Stimulated activated CD8-positive, alpha-beta memory T cell treated with anti-CD3 and anti-CD28 coated beads, Interleukin-15, amount 100 ng/mL, for 24 hours (primary cell): ENCODE measurements at places on chromosomes 4 and X.

- DNase-seq, result no peak
Observed at GRCh38 chrX:120790118-120790517, 85.5 kb downstream of the CT47B1 start.

DNA sequence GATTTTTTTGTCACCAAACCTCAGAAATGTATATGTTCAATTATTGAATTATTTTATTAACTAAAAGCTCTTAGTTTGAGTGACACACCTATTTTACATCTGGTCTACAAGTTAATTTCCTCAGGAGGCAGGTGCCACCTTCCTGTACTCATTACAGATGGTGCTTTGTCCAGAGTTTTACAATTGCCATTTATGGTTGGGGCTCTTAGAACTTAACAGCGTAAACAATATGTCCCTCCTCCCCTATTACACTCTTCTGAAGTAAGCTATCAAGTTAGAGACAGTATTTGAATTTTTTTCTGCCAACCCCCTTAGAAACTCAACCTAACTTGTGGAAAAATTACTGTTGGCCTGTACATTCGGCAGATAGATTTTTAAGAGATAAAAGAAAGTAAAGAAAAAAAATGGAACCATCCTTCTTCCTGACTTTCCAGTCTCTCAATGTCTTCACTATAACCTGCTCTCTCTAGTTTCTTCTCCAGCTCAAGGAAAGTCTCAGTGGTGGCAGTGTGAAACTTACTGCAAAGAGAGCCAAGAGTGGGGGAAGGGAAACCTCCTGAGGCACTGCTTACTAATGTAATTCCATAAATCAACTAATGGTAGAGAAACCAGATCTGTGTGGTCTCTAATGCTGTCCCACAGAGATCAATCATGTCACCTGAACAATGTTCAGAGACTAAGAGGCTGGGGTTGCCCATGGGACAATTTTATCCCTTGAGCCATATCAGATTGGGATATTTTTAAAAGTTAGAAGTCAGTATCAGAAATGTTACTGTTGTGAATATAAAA lies 7.8 kb downstream of the CXXC4 start:
- no peak for DNase-seq

GRCh38 chr4:189659287-189659686 lies 281.4 kb upstream of the FRG1 start:
- no peak for DNase-seq

- no peak for DNase-seq
Observed at GRCh38 chrX:9947131-9947794, 19.9 kb upstream of the CLDN34 start.

DNA sequence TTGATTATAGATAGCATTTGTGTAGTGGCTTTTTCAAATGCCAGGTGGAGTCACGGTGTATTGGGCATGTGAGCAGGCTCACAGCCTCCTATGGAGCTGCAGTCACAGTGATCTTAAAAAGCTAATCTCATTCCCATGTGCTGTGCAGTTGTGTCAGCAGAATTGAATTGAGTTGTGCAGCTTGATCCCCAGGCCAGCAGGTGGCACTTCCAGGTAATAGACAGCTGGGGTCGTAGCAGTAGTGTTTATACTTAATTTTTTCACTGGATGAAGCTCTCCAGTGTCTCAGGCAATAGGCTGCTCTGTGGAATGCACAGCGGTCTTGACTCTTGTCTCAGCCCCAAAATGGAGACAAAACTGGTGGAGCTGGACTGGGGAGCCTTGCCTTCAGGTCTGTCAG lies 1028.1 kb downstream of the SH3BGRL start:
- no peak for DNase-seq

- DNase-seq, result no peak
Observed at GRCh38 chrX:25124391-25124790, 108.6 kb upstream of the ARX start.

- no peak for DNase-seq
Observed at GRCh38 chrX:71365356-71365874, 742 bp upstream of the TAF1 start.

DNA sequence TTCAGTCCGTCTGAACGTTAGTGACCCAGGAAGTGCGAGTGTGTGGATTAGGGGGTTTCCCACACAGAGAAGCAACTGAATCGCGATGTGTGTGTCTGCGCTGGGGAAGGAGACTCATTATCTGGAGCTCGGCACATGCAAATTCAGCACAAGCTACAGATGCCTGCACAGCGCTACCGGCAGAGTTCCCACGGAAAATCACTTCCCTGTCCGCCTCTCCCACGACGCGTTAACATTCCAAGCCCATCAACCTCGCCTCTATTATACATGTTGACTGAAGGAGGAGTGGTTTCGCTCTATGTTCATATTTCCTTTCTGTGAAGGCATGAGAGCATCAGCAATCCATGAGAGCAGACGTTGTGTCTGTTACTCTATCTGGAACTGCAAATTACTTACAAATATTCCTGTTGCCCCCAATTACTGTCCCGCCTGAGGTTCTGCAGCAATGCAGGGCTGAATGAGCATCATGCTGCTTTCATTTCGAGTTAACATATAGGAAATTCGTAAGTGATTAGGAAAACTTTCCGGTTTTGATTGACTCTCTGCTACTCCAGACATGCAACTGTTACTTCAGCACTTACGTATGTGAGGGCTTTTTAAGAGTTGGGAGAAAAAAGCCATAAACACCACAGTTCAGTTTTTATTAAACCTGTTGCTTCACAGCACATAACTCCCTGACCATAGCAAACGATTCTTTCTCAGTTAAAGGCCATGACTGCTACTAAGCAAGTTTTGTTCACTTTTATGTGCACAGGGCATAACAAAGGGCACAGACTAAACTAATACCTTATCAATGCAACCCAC lies 15.0 kb upstream of the MTNR1A start:
- no peak for DNase-seq

- DNase-seq, result no peak
Observed at GRCh38 chrX:106039920-106040319, 1.4 kb upstream of the SERPINA7 start.

DNA sequence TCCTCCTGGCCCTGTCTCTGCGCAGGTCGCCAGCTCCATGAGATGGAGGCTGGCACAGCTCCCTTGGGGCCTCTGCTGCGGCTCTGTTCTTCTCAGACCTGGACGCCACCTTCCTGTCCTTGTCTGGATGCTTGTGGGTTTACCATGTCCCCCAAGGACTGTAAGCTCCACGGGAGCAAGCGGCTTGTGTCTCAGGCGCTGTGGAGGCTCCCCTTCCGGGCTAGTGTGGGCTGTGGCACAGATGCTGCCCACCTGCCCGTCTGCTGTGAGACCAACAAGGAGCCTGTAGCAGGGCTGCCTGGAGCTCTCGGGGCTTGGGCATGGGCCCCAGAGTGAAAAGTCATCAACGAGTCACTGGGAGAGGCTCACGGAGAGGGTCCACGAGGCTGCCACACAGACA lies 25.2 kb downstream of the NAT8L start:
- no peak for DNase-seq

DNA sequence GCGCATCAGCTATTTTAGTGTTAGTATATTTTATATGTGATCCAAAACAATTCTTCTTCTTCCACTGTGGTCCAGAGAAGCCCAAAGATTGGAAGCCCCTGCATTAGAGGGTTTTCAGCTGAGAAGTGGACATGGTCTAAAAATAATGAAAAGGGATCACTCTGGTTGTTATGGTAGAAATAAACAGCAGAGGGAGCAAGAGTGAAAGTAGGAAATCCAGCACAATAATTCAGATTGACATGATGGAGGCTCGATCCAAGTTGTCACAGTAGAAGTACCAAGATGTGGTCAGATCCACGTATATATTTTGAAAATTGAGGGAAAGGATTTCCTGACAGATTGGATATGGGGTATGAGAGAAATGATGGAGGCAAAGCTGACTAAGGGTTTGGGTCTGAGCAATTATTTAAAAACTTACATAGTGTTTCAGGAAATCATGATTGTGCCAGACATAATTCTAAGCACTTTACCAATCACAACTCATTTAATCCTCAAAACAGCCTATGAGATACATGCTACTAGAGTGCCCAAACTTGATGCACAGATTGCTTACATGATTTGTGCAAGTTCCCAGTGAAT lies 17.0 kb upstream of the TMEM144 start:
- DNase-seq, result no peak

- DNase-seq, result no peak
Observed at GRCh38 chr4:138522366-138522765, 280.2 kb upstream of the SLC7A11 start.

- DNase-seq, result no peak
Observed at GRCh38 chr4:25882226-25882625, 19.4 kb upstream of the SEL1L3 start.

DNA sequence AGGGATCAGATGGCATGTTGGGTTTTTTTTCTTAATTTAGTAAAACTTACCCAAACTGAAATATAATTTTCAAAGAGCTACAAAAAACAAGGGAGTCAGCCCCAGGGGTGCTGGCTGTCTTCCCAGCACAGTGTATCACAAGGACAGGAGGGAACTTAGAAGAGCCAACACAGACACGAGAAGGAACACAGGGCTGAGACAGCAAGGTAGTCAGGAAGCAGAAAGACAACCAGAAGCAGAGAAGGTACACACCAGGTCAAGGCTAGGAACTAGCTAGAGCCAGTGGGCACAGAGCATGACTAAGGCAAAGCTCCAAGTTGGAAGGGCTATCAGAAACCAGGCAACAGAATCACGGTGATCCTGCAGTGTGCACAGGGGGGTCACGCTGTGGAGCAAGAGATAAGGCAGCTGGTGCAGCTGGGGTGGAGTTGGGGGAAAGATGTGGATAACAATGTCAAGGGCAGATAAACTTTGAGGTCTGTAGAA lies 168.7 kb downstream of the NR3C2 start:
- no peak for DNase-seq

GRCh38 chr4:48069026-48069425 lies 52.5 kb downstream of the NIPAL1 start:
- DNase-seq, result no peak

DNA sequence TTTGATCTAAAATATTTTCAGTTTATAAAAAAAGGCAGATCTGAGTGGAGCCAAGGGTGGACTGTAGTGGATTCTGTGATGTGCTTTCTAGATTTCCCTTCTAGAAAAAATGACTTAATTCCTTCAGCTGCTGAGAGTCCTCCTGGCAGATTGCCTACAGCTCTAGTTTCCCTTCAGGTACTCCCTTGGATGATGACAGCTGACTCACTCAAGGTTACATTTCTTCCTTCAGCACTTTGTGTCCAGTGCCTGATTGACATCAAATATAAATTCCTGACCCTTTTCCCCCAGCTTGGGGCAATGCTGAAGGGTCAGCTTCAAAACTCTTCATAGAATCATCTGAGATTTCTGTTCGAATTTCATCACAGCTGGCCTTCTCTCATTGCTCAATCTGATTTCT lies 161.7 kb downstream of the EMCN start:
- DNase-seq, result no peak

DNA sequence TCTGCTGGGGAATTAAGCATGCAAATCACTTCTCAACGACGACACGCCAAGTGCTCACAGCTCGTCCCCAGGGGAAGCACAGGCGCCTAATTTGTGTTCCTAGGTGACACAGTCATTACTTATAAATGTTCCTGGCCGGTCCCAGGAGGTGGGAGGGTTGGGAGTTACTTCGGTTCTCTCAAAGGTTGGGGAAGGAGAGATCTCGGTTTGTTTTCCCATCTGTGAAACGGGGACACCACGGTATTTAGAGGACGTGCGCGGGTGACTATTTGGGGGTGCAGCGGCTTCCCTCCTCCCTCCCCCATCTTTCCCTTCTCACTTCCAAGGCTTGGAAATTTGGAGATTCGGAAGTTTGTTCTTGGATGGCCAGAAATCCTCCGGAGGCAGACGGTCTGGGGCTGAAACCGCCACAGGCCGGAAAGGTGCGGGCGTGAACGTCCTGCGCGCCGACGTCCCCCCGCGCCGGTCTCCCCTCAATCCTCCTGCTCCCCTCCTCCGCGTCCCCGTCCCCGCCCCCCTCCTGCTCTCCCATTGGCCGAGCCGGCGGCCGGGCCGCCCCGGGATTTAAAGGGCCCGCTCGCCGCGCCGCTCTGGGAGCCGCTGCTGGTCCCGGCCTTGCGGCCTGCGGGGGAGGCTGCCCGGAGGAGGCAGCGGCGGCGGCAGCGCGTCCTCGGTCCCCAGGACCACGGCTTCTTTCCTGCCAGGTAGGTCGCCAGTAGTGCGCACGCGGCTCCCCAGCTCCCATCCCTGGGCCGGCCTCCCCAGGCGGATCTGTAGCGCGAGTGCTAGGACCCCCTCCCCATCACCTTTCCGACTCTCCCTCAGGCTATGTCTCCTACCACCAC lies at the start of gene PORCN:
TSS of gene PORCN (plus strand) at position 593 of the 845 bp plus-strand sequence. CDS start 829 bp downstream, outside the sequence.
- DNase-seq, result peak; percentile 44

- no peak for DNase-seq
Observed at GRCh38 chrX:11180571-11180970, 69.4 kb downstream of the HCCS start.

DNA sequence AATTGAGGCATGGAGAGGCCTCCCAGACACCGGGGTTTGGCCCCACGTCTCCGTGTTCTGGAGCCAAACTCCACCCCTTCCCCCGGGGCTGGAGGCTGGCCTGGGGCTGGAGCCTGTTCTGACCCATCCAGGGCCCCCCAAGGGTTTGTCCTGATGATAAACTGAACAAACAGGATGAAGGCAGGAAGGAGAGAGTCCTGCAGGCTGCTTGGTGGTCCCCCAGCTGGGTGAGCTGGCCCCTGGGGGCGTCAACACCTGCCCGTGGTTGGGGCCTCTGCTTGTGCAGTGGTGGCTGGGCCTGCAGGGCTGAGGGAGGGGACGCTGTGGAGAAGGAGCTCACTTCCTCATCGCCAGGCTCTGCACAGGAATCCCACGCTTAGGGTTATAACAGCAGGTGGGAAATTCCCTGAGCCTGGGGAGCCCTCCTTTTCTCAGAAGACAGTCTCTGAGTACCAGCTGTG lies 2.3 kb downstream of the SH3TC1 start:
- no peak for DNase-seq

DNA sequence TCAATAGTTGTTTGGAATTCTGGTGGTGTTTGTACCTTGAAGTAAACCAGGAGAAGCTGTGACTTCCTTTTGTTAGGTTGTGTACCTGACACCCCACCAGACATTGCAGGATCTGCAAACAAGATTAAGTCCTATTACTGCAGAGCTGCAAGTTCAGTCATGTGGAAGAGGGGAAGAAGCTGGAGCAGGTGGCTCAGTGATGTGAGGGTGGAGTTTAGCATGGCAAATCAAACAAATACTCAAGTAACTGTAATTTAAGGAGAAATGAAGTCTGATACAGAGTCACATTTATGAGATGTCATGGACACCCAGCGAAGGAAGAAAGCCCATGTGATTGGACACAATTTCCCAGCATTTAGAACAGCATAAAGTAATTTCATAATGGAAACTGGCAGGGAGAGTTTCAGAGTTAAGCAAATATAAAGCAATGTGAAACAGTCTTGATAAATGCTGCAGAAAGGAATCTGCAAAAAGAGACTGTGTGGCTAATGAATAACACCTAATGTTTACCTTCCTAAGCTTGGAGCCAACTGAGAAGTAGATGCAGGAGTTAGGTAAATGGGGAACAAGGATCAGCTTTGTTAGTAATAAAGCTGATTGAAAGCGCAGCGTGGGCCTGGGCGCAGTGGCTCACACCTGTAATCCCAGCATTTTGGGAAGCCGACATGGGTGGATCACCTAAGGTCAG lies 249.1 kb downstream of the GBA3 start:
- DNase-seq, result no peak

- no peak for DNase-seq
Observed at GRCh38 chrX:12441381-12442128, 303.3 kb downstream of the FRMPD4 start.
